ENCODE measurements at places on chromosomes 2 and 18.

DNA sequence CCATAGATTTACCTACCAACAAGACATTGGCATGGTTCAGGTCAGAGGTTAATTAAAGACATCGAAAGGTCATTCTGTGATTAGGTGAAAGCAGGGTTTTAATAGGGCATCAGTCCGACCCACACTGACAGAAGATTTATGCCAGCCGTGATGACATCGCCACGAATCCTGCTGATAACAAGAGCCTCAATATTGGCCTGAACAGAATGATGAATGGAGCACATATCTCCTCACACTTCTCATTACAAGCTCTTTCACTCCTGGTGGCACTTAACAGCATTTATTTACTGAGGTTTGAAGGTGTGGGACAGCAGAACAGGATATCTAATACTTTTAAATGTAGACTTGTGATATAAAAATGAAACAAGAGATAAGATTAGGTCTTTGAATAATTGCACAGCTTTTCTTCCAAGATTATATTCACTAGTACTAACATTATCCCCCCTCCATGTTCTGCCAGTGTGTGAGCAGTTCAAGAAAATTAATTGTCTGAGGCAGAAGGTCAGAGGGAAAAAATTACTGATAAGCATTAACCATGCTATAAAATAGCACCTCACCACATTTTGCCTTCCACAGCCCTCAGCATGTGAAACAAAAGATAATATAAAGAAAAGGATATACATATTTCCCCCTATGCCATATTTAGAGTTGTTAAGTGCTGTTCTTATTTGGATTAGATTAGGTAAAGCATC lies 23.1 kb upstream of the INSIG2 start:
- DNase-seq, result no peak

- DNase-seq, result no peak
These were observed 18.4 kb upstream of the B3GNT2 start for GRCh38 chr2:62177392-62178049.

DNA sequence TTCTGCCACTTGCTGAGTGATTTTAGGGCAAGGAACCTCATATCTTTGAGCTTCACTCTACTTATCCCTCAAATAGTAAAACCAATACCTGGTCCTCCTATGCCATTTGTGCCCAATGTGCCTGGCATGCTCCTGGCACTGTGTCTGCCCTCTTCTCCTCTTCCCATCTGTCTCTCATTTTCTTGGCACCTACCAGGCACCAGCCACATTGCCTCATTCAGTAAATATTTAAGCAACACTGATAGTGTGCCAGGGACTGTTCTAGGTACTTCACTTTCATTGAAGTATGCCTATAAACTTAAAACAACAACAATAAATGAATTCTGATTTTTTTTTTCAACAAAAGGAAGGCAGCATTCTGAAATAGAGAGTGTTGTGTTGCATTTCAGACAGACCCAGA lies 15.1 kb upstream of the BOD1L2 start:
- no peak for DNase-seq

DNA sequence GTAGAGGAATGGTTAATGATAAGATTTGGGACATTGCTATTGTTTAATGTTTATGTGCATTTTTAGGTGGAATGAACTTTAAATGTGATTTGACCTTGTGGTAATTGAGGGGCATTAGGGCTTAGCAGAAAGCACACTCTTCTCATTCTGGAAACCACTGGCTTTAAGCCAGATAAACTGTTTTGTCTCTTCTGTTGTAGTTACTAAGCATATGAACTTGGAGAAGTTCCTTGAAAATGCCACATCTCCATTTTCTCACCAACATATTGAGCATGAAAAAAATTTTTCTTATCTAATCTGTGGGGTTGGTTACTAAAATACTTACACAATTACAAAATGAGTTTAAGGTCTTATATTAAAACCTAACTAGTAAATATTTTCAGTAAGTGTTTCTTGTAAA lies 70.8 kb upstream of the FSHR start:
- DNase-seq, result peak; percentile 9

DNA sequence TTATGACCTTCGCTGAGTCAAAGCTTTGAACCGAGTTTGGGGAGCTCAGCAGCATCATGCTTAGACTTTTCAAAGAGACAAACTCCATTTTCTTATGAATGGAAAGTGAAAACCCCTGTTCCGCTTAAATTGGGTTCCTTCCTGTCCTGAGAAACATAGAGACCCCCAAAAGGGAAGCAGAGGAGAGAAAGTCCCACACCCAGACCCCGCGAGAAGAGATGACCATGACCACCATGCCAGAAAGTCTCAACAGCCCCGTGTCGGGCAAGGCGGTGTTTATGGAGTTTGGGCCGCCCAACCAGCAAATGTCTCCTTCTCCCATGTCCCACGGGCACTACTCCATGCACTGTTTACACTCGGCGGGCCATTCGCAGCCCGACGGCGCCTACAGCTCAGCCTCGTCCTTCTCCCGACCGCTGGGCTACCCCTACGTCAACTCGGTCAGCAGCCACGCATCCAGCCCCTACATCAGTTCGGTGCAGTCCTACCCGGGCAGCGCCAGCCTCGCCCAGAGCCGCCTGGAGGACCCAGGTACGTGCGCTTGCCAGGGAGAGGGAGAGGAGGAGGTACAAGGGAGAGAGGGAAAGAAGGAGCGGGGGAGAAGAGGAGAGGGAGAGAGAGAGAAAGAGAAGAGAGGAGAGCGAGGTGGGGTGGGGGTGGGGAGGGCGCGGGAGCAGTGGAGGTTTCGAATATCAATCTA lies at the start of gene DLX1:
Gene DLX1 (plus strand): TSS at position 48 of the 700 bp plus-strand sequence. CDS start 171 bp downstream, at position 219.
- no peak for DNase-seq

GRCh38 chr18:55672574-55673361 lies 84.8 kb upstream of the TCF4 start:
- peak; percentile 3 for DNase-seq

DNA sequence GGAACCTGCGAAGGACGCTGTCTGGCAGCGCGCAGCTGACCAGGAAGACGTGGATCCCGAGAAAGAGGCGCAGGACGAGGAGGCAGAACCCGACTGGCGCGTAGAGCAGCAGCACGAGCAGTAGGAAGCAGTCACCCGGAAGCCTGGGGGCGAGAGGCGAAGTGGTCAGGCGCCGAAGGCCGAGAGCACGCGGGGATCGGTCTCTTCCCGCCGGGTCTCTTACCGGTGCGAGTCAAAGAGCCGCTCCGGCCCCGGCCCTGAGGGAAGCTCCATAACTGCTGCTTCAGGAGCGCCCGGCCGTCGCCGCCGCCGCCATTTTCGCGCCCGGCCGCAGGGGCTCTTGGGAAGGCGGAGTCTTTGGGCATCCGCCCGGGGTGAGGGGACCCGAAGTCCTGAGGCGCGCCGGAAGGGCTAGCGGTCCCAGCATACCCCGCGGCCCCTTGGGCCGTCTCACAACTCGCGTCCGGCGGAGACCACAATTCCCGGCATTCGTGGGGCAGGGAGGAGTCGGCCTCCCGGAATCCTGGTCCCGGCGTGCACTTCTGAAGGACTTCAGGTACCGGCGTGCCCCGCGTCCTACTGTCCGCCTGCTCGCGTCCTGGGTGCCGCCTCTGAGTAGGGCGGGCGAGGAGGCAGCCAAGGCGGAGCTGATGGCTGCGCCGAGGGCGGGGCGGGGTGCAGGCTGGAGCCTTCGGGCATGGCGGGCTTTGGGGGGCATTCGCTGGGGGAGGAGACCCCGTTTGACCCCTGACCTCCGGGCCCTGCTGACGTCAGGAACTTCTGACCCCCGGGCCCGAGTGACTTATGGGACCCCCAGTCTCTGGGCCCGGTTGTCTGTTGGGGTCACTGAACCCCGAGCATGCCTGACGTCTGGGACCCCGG lies at the start of the genes AUP1 and HTRA2:
Gene AUP1 (minus strand): TSS at position 350 of the 882 bp plus-strand sequence. CDS start 77 bp downstream, at position 273.
Gene HTRA2 (plus strand): TSS at position 577 of the 882 bp plus-strand sequence. CDS start 74 bp downstream, at position 651.
- peak; percentile 100 for DNase-seq

- no peak for DNase-seq
These were observed 780 bp downstream of the HTRA2 start for GRCh38 chr2:74530239-74531187.

- no peak for DNase-seq
These were observed 18.5 kb downstream of the CCDC138 start for GRCh38 chr2:108805032-108805431.

- peak; percentile 58 for DNase-seq
These were observed 22.7 kb downstream of the PTPN4 start for GRCh38 chr2:119782308-119783027.

GRCh38 chr2:128321784-128322714 lies 3.4 kb upstream of the HS6ST1 start:
- DNase-seq, result peak; percentile 87

DNA sequence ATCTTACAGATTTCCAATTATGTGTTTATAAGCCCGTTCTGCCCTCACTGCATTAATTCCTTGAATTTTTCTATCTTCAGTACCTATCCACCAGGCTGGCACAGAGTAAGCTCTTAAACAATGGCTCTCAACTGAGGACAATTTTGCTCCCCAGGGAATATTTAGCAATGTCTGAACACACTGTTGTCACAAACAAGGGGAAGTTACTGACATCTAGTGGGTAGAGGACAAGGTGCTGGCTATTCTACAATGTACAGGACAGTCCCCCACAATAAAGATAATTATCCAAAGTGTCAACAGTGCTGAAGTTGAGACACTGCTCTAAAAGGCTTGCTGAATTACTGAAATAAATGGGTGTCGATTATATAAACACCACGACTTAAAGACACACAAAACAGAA lies 5.0 kb downstream of the NDUFS1 start:
- no peak for DNase-seq

- DNase-seq, result peak; percentile 45
These were observed 18.0 kb downstream of the ARID5A start for GRCh38 chr2:96554293-96555145.

- DNase-seq, result no peak
These were observed 13.8 kb upstream of the YWHAQ start for GRCh38 chr2:9644603-9645002.

DNA sequence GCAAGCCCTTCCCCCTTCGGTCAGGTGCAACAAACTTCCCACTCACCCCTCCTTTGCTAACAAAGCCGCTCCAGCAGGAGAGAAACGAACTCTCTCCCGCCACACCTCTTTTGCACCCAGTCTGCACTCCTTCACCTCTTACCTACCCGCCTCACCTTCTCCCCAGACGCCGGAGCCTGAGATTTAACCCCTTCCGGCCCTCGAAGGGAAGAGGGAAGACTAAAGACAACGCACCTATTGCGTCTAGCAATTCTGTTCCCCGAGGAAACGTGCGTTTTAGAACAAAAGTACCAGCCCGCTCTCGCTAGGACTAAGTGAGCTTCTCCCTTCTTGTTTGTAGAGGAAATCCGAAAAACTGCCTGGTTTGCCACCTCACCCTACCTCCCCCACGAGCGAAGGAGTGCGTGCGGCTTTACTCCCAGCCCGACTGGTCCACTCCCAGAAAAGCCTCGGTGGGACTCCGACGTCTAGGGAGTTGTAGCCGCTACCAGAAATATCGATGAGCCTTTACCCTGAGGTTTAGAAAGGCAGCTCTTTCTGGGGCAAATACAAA lies 441 bp upstream of the PEX13 start:
- DNase-seq, result peak; percentile 75

- DNase-seq, result no peak
These were observed 6.7 kb downstream of the SLC66A2 start for GRCh38 chr18:79944746-79945117.

DNA sequence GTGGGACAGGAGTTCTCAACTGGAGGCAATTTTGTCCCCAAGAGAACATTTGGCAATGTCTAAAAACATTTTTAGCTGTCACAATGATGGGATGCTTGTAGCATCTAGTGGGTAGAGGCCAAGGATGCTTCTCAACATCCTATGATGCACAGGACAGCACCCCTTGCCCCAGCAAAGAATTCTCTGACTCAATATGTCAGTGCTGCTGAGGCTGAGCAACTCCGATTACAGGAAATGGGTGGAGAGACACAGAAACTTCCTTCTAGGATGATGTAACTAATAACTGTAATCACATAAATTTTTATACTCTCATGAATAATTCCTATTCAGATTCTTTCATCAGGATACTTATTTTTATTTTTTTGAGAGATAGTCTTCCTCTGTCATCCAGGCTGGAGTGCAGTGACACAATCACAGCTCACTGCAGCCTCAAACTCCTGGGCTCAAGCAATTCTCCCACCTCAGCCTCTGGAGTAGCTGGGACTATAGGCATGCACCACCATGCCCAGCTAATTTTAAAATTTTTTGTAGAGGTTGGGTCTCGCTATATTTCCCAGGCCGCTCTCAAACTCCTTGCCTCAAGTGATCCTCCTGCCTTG lies 120.3 kb upstream of the ACAA2 start:
- peak; percentile 23 for DNase-seq

GRCh38 chr2:42025151-42025582 lies 22.7 kb upstream of the PKDCC start:
- peak; percentile 88 for DNase-seq

DNA sequence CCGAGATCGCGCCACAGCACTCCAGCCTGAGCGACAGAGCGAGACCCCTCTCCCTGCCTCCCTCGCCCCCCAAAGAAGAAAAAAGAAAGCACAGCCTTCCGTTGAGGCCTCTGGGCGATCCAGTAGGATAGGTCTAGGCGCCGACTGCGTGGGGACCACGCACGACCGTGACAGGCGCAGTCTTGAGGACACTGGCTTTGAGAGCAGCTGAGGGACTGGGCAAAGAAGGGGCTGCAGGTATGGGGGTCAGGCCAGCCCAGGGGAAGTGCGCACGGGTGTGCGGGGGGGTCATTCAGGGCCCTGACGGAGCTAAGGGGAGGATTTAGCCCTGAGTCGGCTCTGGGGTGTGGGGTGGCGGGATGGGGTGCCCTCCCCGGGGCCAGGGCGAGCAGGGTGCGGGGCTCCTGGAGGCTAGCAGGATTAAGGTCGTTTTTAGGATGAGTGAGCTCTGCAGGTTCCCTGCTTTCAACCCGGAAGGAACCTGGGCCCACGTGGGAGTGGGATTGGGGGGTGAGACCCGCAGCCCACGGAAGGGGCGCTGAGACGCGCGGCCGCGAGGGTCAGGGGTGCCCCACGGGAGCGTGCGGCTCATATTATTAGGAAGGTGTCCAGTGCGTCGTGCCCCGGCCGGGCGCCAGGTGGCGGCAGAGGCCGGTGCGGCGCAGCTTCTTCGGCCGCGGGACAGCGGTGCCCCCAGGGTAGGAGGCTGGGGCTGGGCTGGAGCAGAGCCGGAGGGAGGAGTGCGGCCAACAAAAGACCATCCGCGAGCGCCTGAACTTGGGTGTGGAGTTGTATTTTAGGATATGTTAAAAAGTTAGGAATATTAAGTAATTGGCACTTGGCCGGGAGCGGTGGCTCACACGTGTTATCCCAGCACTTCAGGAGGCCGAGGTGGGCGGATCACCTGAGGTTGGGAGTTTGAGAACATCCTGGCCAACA lies 20.5 kb upstream of the ZNF236 start:
- DNase-seq, result peak; percentile 41

- no peak for DNase-seq
These were observed 1951.4 kb downstream of the SUCLG1 start for GRCh38 chr2:82507657-82508056.

DNA sequence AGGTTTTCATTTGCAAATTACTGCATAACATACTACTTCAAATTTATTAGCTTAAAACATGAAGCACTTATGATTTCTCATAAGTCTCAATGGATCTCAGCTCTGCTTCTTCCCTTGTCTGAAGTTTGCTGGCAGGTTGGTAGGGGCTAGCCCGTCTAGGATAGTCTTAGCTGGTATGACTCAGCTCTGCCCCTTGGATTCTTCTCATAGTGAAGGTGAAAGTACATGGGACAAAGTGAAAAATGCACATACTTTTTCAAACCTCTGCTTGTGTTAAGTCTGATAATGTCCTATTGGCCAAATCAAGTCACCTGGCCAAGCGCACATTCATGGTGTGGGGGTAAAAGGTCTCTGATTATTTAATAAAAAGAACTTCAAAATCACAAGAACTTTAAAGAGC lies 184.8 kb upstream of the VWC2L start:
- no peak for DNase-seq
